ENCODE measurements at places on chromosomes 5 and 9.

- no peak for DNase-seq
These were observed 84.0 kb upstream of the ARAP3 start for GRCh38 chr5:141765896-141766551.

- no peak for DNase-seq
These were observed 118.8 kb downstream of the GADD45G start for GRCh38 chr9:89723469-89724100.

GRCh38 chr5:156096259-156096658, 230.7 kb upstream of the SGCD start:
- DNase-seq: no peak

DNA sequence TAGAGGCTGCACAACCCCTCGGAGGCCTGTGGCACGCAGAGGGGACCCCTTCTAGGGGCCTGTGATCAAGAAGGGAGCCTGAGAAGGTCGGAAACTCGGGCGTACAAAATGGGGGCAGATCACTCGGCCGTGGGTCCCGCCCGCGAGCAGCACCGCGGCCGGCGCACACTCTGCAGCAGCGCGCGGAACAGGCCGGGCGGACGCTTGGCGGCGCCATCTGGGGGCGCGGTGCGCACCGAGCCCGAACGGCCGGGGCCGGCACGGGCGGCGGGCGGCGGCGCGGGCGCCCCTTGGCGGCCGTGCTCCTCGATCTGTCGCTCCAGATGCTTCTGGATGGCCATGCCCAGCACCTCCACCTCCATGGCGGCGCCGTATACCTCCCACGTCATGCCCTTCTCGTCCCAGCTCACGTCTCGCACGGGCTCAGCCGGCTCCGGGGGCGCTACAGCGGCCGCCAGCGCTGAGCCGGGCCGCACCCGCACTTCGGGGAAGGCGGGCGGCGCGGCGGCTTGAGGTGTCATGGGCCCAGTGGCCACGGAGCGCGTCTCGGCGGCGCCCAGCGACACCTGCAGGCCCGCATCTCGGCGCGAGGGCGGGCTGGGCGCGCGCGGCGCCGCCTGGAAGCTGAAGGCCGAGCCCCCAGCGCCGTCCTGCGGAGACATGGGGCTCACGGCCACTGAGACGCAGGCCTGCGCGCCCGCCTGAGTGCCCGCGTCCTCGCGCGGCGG, 13.1 kb downstream of the GPRIN1 start:
- DNase-seq: peak; percentile 74

- no peak for DNase-seq
These were observed 63.3 kb downstream of the CWC27 start for GRCh38 chr5:64831996-64832395.

GRCh38 chr9:126116351-126117157, 210.1 kb upstream of the MVB12B start:
- DNase-seq: no peak

DNA sequence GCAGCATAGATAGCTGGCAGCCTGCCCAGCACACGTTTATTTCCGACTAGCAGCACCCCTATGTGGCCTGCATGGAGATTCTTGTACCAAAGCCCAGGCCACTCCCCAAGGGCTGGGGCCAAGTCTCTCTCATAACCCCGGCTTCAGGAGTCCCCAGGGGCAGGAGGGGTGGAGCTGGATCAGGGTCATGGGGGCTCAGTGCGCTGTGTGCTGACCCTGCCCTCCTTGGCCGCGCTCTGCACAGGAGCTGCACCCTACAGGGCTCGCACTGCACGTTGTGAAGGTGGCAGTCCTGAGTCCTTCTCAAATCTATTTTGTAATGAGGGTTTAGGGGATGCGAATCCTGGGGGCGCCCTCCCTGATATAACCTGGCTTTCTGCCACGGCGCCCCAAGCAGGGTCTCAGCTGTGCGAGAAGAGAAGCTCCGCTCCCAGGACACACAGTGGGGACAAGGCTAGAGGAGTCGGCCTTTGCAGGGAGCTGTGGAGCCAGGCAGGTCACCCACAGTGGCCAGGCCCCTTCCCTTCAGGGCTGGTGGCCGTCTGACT, 28.6 kb downstream of the NKD2 start:
- no peak for DNase-seq

- no peak for DNase-seq
These were observed 41.5 kb downstream of the POC5 start for GRCh38 chr5:75675783-75676182.

DNA sequence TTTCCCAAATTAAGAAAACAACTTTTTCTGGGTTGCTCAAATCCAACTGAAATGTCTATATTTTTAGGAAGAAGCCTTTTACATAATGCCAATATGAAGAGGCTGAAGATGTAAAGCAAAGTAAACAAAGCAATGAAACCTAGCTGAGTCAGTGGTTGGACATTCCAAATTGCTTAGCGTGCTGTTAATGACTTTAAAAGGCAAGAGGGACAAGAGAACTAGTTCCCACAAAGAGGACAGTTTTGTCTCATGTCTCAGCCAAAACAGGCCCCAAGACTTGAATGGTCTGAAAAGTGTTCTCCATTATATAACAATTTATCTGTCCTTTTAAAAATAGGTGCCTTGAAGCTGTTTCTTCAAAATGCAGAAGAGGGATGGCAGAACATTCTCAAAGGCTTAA, 407.0 kb downstream of the ENC1 start:
- no peak for DNase-seq

GRCh38 chr5:58885260-58885659, 302.4 kb downstream of the RAB3C start:
- no peak for DNase-seq

DNA sequence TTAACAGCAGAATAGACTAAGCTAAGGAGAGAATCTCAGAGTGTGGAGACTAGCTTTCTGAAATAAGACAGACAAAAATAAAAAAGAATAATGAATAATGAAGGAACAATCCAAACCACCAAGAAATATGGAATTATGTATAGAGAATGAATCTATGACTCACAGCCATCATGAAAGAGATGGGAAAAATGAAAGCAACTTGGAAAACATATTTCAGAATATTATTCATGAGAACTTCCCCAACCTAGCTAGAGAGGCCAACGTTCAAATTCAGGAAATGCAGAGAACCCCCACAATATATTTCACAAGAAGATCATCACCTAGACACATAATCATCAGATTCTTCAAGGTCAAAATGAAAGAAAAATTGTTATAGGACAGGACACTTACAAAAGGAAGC, 349.0 kb upstream of the MPDZ start:
- DNase-seq: no peak

DNA sequence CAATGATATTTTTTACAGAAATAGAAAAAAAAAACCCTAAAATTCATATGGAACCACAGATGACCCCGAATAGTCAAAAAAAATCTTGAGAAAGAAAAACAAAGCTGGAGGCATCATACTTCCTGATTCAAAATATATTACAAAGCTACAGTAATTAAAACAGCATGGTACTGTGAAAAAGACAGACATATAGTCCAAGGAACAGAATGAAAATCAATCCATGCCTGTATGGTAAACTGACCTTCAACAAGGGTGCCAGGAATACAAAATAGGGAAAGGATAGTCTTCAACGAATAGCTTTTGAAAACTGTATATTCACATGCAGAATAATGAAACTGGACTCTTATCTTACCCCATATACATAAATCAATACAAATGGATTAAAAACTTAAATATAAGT, 307.5 kb downstream of the MCTP1 start:
- DNase-seq: no peak

GRCh38 chr5:147858565-147858964, 19.9 kb upstream of the SCGB3A2 start:
- DNase-seq: no peak

GRCh38 chr5:14595189-14595588, 13.6 kb downstream of the OTULINL start:
- DNase-seq: peak; percentile 64

GRCh38 chr5:123171259-123171658, 82.2 kb downstream of the PRDM6 start:
- DNase-seq: no peak

DNA sequence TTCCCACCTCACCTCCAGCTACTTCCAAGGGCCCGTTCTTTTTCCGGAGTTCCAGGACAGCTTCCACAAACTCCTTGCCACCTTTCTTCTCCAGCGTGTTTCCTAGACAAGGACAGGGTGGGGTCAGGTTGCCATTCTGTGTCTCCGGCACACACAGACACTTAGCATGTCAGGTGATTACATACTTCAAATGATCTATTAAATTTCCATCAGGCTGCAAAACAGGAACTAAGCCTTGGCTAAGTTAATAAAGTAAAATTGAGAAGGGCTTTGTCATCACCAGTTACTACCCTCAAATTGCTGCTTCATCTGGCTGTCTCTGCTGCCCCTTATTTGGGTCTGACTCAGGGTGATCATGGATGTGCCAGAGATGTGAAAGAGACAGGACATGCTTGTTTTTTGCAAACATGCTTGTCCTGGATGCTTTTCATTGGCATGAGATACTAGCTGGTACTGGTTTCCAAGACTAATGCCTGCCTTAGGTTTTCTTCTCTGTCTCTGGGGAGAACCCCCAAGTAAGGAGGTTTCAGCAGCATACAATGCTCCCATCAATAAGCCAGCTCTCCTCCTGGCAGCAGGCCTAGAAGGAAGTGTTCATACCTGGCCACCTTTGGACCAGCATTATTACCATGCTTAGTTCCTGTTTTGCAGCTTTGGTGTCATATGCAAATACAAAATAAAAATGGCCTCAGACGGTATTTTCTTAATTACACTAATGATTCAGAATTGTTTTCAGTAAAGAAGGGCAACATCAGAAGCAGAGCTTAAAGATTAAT, 52.9 kb downstream of the MACROH2A1 start:
- no peak for DNase-seq

GRCh38 chr5:43061352-43062075, 21.4 kb upstream of the ANXA2R start:
- DNase-seq: no peak

DNA sequence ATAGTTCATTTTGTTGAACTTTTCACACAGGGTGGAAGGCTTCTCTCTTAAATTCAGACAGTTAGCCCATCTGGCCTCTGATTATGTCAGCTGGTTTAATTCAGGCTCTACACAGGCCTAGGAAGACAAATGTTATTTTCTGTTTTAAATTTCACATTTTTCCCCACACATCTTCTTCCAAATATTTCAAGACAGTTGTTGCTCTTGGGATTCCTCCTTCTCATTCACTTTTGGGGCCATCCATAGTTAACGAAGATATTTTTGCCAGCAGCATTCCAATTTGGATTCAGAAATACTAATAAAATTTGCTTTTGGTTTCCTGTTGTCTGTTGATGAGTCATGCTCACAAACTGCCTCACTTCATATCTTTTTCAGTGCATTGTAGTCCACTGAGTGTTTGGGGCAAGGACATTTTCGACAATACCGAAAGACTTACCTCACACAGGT, 475.4 kb downstream of the DMAC1 start:
- DNase-seq: no peak

DNA sequence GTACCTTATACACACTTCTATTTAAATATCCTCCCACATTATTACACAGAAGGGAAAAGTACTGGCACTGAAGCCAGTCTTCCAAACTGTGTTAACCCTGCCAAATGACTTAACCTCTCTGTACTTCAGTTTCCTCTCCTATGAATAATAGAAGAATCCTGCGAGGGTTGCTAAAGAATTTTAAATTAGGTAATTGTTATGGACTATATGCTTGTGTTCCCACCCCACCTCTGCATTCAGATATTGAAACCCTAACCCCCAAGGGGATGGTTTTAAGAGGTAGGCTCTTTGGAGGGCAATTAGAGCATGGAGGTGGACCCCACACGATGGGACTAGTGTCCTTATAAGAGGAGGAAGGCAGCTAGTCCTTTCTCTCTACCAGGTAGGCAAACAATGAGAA, 72.7 kb downstream of the TTLL11 start:
- DNase-seq: no peak

DNA sequence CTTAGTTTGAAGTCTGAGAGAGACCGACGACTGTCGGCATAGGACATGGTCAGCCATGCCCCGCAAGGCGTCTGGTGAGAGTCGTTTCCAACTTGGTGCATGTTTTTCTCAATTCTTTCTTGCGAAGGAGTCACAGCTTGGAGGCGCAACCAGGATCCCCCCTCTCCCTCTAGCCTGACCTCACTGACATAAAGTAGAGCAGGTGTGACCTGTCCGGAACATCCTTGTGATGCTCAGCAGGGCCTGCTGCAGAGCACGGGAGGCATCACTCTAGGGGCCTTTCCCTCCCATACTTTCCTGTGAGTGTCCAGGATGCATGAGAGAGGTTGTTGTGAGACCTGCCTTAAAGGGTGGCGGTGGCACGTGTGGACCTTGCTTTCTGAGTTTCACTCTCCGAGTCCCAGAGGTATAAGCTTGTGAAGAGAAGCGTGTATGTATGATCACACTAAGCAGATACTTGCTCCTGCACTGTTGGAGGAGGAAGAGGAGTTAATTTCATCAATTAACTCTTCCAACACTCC, 5.0 kb downstream of the TENT4A start:
- DNase-seq: no peak

- DNase-seq: no peak
These were observed 2062.2 kb upstream of the CDH6 start for GRCh38 chr5:29131285-29131684.

DNA sequence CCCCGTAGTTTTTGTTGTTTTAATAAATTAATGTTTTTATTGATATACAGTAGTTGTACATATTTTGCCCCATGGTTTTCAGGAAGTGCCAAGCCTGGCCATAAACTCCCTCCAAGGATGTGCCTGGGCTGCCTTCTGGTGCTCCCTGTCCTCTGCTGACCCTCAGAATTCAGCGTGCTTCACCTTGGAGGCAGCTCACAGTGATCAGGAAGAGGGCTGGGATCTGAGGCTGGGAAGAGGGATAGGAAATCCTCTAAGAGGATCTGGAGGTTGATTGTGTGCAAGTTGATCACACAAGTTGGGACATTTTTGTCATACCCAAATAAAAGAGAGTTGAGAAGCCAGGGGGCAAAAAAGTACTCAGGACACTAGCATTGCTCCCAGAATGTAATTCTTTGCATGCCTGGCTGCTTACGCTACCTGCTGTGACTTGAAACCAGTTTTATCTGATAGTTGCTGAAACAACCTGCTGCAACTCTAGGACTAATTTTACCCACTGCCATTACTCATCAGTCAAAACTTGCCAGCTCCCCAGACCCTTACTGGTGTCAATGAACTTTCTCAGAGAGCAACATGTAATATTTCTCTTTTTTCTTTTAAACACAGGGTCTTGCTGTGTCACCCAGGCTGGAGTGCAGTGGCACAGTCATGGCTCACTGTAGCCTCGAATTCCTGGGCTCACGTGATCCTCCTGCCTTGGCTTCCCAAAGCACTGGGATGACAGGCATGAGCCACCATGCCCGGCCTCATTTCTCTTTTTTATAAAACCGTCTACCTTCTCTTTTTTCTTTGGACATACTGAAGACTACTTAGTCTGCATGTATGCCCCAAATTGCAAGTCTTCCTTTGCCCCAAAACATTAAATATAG, 29.0 kb downstream of the PDE6A start:
- no peak for DNase-seq

DNA sequence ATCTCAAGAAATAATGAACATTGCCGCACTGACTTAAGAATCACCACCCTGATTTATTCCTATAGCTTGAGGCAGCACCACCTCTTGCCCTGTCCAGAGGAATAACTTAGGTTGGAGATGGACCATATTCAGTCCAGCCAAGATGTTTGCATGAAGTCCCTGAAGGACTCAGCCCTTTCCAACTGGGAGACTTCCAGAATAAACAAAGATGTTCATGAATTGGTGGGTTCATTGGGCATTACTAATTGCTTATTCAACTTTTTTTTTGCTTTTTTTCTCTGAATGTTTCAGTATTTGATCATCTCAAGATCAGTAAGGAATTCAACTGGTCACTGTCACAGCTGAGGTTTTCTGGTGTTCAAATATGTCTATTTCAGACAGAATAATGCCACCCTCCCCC, 470.6 kb downstream of the CCDC171 start:
- no peak for DNase-seq
